ENCODE measurements at places on chromosomes 12 and 14.

- DNase-seq = no peak
Observed at GRCh38 chr14:66824251-66824650, 316.3 kb downstream of the GPHN start.

DNA sequence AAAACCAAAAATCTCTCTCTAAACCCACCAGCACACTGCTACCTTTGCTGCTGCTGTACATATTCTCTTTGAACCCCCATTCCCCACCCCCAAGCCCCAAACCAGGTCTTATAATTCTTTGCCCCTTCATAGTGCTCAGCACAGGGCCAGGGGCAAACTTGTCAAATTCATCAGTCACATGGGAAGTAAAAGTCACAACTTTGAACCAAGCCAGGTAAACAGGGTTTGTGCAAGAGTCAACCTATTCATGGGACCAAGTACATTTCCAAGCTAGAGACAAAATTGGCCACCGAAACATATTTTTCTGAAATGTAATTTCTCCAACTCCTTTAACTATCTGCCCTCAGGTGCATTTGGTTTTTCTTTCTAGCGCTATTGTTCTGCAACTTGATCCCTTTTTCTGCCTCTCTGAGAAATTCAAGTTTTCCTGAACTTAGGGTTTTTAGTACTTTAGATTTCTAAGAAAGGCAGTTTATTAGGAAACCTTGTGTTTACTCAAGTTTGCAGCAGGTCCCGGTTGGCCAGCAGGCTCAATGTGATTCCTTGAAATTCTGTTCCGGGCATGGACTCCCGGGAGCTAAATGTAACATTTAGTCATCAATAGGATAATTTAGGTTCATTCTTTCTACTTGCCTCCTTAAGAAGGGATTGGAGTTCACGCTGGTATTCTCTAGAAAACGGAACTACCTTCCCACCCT, 230.5 kb downstream of the EFCAB11 start:
- DNase-seq = no peak

DNA sequence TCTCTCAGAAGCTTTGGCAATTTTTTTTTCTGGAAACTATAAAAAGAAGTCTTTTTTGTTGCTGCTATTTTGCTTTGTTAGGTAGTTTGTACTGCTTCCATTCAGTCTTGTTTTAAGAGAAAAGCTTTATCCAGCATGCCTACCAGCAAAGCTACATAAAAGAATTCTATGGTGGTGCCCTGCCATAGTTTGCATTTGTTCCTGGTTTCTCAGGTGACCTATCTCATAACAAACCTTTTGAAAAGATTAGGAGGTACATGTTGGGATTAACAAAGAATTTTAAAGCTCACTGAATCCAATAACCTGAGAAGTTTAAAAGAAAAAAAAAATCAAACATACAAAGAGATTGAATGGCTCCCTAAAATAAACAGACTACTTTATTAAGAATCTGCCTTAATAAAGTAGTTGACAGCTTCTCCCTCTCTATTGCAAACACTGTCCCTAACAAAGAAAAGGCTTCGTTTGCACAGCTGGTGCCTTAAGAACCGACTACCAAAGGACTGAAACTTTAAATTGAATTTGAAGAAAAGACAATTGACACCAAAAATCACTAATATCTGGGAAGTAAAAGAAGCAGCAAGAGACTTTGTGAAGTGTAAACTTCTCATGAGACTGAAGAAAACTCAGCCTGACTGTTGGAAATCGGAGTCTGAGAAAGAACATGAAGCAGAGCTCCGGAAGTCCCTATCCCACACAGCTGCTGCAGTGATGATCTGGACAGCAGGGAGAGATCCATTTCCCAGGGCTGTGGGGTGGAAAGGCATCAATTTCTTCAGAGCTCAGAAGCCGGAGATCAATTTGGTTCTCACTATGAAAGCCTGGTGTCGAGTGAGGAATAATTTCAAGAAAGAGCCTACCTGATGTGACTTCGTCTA, 102.7 kb upstream of the PLEKHA5 start:
- no peak for DNase-seq

DNA sequence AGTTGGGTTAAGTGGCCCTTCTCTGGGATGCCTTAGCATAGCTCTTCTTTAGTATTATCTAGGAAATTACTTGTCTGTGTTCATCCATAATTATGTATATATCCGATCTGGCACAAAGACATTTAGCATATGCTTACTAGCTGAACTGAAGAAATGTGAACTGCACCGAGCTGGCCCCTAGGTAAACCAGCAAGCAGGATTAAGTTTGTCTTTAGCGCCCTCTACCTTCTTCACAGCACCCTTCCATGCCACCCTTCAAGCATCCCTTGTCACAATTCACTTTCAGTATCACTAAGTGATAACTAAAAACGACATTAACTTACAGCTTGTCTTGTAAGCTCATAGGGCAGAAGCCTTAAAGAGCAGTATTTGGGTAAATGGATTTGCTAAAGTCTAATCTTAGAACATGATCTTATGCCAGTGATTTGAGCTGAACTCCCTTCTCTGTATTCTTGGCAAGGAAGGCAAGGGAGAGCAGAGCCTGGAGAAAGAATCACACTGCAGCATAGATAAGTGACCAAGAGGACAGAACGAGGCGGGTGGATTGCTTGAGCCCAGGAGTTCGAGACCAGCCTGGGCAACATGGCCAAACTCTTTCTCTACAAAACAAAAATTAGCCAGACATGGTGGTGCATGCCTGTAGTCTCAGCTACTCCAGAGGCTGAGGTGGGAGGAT, 2.6 kb upstream of the HAL start:
- peak; percentile 87 for DNase-seq

GRCh38 chr12:114916541-114916940, 232.6 kb upstream of the TBX3 start:
- DNase-seq = no peak

GRCh38 chr12:120228041-120228290, 27.1 kb upstream of the RPLP0 start:
- no peak for DNase-seq

Data from activated CD4-positive, alpha-beta T cell treated with anti-CD3 and anti-CD28 coated beads, Interleukin-10, Interleukin-2, amounts not matched to agents 100 ng/mL and 50 ng/mL, durations not matched to agents 16 hours and 8 hours (primary cell).